ENCODE measurements at places on chromosomes 4 and X.

DNA sequence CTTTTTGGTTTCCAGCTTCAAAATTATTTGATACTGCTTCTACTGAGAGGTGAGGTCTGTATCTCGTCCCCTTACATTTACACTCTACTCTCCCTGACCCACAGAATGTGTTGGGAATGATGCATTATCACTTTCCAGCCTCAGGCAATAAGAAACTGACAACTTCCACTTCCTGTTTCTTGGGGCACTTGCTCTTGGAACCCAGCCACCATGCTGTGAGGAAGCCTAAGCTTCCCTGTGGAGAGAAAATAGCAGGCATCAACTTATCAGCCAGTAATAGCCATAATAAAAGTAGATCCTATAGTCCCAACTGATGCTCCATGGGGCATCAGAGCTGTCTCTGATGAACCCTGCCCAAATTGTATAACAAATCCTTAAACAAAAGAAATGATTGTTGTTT, 32.6 kb downstream of the RELL1 start:
- no peak for DNase-seq

DNA sequence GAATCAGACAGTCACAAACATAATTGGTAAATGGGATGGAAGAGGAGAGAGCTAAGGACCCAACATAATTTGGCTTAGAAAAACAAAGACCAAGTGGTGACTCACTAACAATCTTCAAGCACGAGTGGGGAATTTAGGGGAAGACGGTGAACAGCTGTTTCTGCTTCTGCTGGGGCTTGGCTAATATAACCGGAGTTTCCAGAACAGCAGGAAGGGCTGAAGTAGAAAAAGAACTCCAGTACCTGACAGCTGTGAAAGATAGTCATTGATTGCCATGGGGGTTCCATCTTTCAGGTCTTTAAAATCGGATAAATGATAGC, 290.9 kb upstream of the LDB2 start:
- no peak for DNase-seq

GRCh38 chrX:44002567-44002966, 29.4 kb upstream of the NDP start:
- no peak for DNase-seq

DNA sequence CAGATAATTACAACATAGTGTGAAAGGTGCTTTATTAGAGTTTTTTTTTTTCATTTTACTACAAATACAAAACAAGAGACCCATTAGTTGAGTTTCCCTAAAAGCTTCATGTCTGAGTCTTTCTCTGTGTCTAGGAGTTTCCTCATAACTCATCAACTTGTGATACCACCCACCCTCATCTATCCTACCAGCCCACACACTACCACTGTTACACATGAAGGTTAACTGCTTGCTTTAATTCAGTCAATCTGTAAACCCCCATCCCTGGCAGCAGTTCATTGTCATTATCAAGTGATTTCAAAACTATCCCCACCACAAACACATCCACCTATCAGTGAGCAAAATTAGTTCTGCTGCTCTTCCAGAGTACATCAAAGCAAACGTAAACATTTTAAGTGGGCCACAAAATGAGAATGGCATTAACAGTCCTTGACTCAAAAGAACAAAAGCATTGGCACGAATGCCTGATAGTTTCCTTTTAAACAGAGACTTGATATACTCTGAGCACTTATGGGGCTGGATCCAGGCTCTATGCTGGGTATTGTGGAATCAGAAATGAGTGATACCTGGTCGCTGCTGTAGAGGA, 331.6 kb upstream of the FAM241A start:
- no peak for DNase-seq

DNA sequence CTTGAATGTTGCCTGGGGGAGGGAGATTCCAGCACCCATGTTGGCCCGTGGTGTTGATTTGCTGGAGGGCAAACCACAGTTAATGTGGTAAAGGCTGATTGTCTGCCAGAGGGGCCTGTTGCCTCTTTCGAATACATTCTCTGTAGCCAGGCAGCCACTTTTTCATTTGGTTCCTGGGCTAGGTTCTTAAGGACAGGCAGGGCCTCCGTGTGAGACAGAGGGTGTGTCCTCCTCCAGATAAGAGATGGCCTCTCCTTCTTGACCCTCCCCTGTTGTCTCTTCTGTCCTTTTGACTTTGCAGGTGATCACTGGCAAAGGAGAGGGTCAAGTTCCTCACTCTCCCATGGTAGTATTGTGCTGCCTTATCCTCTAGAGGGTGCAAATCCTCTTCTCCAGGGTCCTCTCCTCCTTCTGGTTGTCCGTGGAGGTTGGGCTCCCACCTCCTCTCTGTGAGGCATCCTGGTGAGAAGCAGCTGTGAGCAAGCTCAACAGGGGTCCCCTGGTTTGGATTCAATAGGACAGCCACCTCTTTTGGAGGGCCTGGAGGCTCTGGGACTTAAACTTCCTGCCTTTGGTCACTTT, 44.9 kb downstream of the ZNF182 start:
- DNase-seq: peak; percentile 17

- no peak for DNase-seq
These were observed 484.7 kb downstream of the PCDH7 start for GRCh38 chr4:31204874-31205273.

DNA sequence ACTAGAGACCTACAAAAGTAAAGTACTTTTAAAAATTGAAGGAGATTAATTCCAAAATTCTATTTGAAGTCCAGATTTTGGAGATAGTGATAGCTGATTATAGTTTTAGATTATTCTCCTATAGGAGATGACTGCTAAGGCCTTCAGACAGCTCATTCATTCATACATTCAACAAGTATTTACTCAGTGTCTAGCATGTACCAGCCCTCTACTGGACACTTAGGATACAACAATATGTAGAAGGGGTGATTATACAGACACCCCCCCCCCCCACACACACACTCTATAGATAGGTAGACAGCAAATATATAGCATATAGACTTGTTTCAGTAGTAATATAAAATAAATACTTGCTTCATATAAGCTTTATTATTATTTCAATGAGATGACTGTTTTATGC, 60.4 kb upstream of the TAF9B start:
- DNase-seq: peak; percentile 33

DNA sequence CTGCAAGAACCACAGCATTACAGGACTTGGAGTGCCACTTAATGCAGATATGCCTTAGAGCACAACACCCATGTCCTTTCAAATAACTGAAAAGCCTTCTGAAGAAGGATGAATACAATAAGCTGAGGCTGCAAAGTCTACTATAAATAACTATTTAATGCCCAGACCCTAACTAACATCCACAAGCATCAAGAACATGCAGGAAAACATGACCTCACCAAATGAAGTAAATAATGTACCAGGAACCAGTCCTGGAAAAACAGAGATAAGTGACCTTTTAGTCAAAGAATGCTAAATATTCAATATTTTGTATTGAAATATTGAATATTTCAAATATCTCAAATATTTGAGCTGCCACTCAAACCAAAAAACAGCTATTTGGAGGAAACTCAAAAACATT, 16.9 kb downstream of the ACTRT1 start:
- no peak for DNase-seq

- no peak for DNase-seq
These were observed 52.8 kb upstream of the POU4F2 start for GRCh38 chr4:146585761-146586333.

GRCh38 chr4:8222609-8223388, 23.7 kb downstream of the SH3TC1 start:
- no peak for DNase-seq

DNA sequence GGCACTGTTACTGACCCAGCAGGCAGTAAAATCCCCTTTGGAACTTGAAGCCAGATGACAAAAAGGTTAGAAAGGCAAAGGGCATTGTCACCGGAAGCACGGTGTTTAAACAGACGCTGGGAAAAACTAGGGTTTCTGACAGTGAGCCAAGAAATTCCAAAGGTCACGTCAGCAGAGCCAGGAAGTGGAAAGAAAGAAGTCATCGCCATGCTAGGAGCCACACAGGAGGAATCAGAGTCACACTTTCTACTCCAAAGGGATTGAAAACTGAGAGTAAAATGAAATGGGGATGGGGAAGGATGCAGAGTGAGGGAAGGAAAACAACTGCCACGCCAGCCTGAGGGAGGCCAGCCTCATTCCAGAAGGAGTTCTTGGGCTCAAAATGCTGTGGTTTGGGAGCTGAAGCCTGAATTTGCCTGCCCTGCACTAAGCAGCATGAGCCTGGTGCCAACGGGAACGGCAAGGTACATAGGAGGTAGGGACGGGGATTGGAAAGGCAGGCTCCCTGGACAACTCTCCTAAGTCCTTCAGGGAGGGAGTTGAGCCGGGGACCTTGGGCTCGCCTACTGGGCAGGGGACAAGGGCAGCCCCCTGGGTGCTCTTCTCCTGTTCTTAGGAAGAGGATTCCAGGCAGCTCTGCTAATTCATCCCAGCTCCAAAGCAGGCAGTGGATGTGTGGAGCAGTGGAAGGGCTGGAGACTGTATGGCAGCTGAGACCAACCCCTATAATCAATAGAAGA, 66.8 kb downstream of the SOWAHB start:
- DNase-seq: no peak

DNA sequence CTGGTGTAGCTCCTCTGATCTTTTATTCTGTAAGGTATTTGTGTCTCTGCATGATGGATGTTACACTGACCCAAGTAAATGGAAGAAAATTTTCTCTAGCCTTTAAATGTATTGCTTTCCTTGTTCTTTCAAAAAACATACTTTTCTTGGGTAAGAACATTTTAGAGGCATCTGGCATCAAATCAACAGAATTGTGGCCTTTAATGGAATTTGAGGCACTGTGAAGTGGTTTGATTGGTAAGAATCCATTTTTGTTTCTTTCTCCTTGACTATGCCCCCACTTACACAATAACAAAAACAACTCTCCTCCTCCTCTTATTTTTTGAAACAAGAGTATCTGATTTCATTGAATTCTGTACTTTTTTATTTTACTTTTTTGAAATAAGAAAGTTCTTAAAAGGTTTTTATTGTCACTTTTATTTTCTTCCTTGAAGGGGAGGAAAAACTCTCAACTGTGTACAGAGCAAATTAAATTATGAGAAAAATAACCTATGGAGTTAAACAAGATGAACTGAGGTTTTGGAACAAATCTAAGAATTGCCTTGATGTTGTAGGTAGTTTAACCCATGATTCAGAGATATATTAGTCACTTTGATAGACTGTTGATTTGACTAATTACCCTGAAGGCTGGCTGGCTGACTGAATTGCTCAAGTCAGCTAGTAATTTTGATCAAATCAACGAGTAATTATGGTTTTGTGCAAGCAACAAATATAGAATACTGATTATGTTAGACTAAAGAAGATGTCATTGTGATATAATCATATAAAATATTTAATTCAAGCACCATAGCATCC, 146.4 kb downstream of the FHIP1A start:
- no peak for DNase-seq

- no peak for DNase-seq
These were observed 548 bp downstream of the TMEM164 start for GRCh38 chrX:110003167-110004156.

DNA sequence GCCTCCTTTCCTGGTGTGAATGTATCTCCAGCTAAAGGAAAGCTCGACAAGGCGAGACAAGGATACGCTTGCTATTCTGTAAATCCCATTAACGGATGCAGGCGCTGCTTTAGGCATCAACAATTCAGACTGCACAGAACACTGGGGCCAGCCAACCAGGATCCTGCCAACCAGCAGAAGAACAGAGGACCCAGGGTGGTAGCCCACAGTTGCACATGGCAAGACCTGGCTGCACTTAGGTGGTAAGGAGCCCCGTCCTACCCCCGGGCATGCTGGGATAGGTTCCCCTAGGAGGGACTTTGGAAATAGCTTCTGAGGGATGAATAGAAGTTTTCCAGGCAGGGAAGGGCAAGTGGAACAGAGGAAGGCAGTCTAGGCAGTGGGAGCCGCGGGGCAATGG, 20.7 kb downstream of the PSAPL1 start:
- DNase-seq: no peak

- DNase-seq: no peak
These were observed 11.6 kb downstream of the TBX22 start for GRCh38 chrX:80026116-80026515.

DNA sequence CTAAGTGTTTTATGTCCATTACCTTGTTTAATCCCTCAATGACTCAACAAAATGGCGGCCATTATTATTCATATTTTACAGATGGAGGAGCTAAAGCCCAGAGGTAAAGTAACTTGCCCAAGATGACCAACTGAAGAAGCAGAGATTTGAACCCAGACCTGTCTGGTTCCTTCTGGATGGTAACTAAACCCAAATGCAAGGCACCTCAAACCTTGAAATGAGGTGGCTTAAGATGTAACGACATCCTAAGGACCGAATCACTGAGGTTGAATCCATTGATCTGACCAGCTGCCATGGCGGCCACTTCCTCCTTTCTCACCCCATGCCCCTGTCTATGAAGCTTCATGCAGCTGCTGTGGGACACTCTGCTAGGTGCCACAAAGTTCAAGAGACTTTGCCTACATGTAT, 932 bp downstream of the TLR10 start:
- no peak for DNase-seq

DNA sequence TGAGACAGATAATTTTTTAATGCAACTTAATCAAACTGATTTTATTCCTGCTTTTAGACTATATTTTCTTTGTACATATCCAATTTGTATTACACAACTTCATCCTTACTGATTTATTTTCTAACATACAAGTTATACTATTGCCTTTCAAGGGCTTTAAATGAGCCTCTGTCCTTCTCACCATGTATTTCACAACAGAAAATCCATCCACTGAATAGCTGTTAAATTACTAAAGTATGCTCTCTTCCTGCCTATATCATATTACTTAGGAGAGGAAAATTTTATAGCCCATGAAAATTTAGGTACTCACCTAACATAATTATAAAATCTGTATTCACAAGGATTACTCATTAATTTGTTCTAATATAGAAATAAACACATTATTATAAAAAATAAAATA, 528.6 kb downstream of the ANKRD50 start:
- DNase-seq: no peak

GRCh38 chrX:19566359-19567222, 51.3 kb upstream of the MAP3K15 start:
- DNase-seq: peak; percentile 6

GRCh38 chrX:54045563-54046228, 1.4 kb upstream of the PHF8 start:
- DNase-seq: no peak

DNA sequence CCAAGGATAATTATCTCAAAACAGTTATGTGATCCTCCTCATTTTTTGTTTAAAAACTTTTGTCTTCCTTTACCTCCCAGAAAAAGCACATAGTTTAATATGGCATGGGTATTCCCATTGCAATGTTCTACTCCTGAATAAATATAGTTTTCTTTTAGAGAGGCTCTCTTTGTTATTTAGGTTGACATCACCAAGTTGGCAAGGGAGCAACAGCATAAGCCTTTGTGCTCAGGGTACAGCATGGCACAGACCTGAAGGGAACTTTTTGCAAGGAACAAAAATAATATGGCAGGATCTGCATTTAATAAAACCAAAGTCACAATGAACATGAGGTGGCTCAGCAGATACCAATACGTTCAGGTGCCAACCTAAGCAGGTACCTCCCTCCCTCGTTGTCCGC, 47.1 kb upstream of the NPY2R start:
- no peak for DNase-seq

- no peak for DNase-seq
These were observed 351.0 kb downstream of the GASK1B start for GRCh38 chr4:157821814-157822213.

GRCh38 chr4:128758314-128758922, 51.1 kb upstream of the JADE1 start:
- DNase-seq: no peak
